ENCODE measurements at places on chromosomes 6 and 20.

DNA sequence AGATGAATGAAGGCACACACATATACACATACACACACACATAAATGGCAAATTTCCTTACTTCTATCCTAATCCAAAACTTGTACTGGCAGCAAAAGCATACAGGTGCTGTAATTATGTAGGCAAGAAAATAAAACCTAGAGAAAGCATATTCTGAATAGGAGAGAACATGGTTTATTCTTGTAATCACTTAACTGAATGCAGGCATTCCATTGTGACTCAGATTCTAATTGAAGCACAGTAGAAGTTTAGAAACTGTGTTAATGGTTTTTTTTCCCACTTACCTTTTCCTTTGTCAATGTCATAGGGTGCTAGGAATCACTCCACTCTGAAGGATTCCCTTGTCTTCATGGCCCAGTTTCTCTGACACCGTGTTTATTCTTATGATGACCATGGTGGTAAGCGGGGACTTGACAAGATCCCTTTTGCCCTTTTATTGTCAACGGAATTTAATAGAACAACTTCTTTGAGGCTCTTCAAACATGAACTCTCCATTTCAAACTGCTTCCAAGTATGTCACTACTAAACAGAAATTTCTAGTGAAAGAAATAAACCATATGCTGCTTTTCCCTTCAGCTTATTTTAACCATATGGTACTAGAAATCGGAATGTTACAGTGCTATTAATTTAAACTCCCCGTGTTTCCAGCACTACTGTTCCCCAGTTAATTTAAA is 164.2 kb downstream of the OGFRL1 start:
- DNase-seq = no peak

- no peak for DNase-seq
These were observed 27.6 kb downstream of the CD40 start for GRCh38 chr20:46145713-46146112.

DNA sequence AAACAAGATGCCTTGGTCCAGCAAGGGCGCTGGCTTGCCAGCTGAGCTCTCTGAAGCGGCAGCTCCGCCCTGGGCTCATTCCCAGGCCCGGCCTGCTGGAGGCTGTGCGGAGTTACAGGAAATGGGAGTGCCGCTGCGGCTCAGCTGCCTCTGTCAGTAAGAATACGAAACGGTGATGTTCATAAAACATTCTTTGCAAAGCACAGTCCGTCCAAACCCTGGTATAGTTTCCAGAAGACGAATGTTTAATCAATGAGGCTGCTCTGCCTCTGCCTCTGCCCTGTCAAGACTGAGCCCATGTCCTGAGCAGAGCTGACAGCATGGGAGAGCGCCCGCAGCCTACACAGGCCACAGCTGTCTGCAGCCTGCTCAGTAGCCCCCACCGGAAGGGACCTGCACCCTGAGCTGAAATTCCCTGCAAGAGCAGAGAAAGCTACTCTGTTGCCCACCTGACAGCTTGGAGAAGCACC is 153.3 kb upstream of the SNX9 start:
- peak; percentile 61 for DNase-seq

DNA sequence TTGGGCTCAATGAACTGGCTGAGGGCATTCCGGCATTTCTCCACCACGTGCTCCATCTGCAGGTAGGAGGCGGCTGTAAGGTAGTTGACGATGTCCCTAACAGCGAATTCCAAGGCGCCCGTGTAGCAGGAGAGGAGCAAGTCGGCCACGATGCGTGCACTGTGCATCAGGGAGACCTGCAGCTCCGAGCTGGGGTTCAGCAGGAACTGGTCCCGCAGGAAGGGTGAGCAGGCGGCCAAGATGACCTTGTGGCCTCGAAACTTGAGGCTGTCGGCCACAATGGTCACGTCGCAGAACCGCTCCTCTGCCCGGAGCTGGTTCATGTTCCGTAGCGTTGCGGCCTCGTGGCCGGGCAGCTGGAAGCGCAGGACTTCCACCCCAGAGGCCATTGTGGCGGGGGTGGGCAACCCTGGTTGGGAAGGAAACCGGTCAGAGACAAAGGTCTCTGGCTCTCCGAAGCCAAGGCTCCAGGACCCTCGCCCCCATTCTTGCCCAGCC is 920 bp downstream of the ZBTB12 start:
- DNase-seq = no peak

GRCh38 chr6:126147291-126147815 is 161.0 kb downstream of the TRMT11 start:
- DNase-seq = no peak

GRCh38 chr6:120894077-120894476 is 440.2 kb downstream of the TBC1D32 start:
- DNase-seq = no peak

- DNase-seq = no peak
These were observed 1.7 kb downstream of the THBS2 start for GRCh38 chr6:169251822-169252504.

- DNase-seq = no peak
These were observed 71.1 kb downstream of the TASP1 start for GRCh38 chr20:13567663-13568062.

DNA sequence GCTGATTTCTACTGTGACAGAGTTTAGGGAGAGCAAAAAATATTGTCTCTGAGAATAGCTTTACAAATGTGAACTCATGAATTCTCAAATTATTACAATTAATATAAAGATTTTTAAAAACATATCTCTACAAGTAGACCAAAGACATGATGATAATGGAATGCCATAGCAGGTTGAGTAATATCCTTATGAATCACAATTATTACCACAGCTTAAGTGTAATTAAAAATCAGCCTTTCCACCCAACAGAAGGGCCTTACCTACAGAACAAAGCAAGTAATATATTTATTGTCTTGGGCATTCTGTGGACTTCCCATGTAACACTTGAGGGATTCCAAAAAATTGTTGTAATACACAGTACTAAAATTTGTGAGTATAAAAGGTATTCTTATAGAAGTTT is 1099.6 kb upstream of the GJE1 start:
- DNase-seq = no peak

- no peak for DNase-seq
These were observed 93.1 kb upstream of the TAB2 start for GRCh38 chr6:149224399-149224798.

Measured in AG09319 (cell line).